Stimulated activated CD4-positive, alpha-beta T cell treated with anti-CD3 and anti-CD28 coated beads, Interleukin-15, amount 100 ng/mL, for 1 hour (primary cell): ENCODE measurements at places on chromosomes 5 and 9.
A peak's percentile ranks its signal among the peaks of the same experiment; 100 is the strongest.

DNA sequence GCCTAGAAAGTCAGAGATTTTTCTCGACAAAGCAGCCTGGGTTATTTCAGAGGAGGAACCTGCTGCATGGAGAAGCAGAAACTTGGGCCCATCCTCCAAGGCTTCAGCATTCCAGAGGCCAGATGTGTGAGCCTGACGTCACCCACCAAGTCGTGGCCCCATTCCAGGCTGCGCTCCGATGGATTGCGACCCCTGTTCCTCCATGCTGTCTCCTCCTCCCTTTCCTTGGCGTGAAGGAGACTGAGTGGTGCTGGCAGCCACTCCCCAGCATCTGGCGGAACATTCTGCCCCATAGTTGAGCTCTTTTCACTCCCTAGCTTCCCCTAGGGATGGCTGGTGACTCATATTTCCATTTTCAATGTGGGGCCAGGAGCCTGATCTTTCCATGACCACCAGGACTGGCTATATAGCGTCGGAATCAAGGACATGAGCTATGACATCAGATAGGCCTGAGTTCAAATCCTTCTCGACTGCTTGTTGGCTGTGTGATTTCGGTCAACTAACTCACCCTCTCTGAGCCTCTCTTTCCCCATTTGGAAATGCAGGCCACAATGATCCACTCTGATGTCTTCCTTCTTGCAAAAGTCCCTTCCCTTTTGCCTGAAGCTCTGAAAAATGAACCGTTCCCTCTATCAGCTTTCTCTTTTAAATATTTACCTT is 24.5 kb upstream of the DUSP1 start:
- no peak for DNase-seq

- DNase-seq: no peak
Observed at GRCh38 chr9:127539259-127539981, 72.7 kb upstream of the STXBP1 start.

DNA sequence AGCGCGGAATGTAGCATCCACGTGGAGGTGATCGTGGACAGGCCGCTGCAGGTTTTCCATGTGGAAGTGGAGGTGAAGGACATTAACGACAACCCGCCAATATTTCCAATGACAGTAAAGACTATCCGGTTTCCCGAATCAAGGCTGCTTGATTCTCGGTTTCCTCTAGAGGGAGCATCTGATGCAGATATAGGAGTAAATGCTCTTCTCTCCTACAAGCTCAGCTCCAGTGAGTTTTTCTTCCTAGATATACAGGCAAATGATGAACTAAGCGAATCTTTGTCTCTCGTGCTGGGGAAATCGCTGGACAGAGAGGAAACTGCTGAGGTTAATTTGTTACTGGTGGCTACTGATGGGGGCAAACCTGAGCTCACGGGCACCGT is 598 bp downstream of the PCDHA2 start:
- no peak for DNase-seq

- DNase-seq: no peak
Observed at GRCh38 chr5:86929123-86929766, 311.5 kb downstream of the COX7C start.

- DNase-seq: no peak
Observed at GRCh38 chr9:136085815-136086212, 9.3 kb downstream of the NACC2 start.

DNA sequence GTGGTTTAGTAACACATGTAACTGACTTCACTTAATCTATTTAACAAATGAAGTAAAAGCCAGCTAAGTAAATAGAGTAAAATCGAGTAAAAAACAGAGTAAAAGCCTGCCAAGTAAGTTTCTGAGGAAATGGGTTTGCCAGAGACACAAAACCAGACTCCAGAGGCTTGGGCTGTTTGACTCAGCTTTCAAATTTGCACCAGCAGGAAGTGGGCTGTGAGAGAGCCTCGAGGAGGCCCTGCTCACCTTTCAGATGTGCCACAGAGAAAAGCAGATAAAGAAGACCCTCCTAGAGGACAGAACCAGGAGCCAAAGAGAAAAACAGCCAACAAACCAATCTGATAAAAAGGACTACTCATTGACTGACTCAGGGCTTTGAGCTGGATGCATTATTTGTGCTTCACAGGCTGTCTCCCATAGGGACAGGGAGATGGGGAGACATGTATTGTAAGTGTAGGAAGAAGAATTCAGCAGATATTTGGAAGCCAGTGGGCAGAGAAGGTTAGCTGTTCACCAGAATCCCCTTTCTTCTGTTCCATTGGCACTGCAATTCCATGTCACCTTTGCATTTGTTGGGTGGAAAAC is 14.4 kb upstream of the AMACR start:
- DNase-seq: no peak

DNA sequence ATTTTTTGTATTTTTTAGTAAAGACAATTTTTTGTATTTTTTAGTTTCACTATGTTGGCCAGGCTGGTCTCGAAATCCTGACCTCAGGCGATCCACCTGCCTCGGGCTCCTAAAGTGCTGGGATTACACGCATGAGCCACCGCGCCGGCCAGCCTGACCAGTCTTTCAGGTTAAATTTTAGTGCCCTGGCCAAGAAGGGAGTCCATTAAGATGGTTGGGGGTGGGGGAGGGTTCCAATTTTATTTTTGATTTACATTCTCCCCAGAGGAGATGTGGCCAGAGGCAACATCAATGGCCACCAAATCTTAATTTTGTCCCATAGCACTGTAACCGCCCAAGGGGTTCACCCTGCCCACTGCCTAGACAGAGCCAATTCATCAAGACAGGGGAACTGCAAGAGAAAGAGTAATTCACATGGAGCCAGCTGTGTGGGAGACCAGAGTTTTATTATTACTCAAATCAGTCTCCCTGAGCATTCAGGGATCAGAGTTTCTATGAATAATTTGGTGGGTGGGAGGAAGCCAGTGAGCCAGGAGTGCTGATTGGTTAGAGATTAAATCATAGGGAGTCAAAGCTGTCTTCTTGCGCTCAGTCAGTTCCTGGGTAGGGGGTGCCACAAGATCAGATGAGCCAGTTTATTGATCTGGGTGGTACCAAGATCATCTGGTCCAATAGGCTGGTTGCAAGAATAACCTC is 24.7 kb downstream of the TBCA start:
- DNase-seq: no peak

DNA sequence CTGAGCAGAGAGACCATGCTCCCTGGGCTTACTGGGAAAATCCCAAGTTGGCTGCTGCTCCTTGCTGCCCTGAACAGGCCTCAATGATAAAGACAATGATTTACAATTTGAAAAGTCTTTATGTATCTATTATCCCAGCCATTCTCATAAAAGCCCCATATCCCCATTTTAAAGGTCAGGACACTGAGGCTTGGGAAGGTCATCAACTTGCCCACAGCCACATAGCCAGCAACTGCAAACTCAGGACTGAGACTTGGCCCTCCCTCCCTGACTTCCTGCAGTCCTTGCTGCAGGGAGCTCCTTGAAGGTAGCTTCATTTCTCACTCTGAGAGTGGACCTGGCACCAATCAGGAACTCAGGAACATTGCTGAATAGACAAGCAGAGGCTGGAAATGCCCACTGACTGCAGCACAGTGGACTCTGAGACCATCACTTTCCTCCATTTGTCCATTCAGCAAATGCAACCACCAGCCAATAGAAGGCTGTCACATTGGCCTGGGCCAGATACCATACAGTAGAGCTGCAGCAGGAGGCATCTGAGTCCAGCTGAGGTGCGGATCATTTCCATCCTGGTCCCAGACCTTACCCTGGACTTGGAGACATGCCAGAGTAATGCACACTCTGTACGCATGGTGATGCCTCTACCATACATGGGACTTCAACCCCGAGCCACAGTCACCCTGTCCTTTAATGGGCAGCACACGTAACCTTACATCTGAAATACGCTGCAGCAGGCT is 18.3 kb downstream of the TNIP1 start:
- DNase-seq: no peak

DNA sequence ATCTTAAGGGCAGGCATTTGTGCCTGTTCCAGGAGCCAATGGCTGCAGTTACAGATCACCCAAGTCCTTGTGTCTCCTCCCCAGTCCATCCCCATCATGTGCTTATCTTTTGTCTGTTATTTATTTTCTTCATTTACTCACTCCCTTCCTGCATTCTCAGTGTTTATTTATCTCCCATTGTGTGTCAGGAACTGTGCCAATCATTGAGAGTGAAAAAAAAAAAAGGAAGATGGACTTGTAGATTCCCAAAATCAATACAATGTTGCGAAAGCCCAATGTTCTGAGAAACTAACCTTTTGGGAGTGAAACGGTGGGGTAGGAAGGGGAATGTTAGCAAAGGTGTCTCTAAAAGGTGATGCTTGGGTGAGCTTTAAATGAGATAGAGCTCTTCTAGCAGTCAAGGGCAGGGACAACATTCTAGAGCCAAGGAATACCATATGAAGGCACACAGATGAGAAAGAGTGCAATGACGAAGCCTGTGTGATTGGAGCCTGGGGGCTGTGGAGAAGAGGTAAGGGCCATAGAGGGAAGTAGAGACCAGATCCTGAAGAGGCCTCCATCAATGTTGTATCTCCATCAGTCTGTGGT is 53.0 kb downstream of the CMYA5 start:
- no peak for DNase-seq

DNA sequence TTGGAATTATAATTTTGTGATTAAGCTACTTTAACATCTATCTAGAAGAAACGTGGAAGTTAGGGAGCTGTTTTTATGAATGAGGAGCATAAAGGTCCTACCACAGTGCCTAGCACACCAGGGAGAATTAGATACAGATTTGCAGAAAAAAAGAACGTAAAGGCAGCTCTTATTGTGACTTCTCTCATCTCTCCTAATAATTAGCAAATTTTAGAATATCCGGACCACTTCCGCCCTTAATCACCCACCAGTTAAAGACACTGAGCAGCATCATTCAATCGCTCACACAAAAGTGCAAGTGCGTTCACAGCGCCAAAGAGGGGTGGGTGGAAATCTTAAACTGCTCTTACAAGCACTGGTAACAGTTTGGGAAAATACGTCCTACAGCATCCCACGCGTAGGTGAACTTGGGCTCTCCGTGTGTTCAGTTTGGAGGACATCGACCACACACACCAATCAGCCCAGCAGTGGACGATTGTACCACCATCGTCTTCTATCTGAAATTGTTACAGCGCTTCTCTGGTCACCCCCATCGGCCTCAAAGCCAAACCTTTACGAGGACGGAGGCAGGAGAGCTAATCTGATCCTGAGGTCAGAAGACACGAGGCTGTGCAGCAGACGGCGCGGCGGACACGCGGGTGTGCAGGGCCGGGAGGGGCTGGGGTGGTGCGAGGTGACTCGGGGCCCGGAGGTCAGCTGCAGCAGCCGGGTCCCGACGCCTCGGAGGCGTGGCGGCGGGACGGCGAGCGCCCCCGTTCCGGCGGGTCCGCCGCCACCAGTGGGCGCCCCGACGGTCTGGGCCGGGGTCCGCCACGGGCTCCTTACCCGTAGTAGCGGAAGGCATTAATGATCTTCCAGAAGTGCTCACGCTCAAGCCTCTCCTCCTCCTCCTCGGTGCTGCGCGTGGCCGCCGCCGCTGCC is 646 bp downstream of the CARNMT1 start:
- peak; percentile 30 for DNase-seq

GRCh38 chr9:33781736-33782135 is 13.6 kb upstream of the PRSS3 start:
- DNase-seq: no peak

- DNase-seq: peak; percentile 60
Observed at GRCh38 chr5:142611154-142611553, 74.7 kb downstream of the FGF1 start.

- DNase-seq: no peak
Observed at GRCh38 chr5:174259696-174260420, 214.4 kb downstream of the NSG2 start.

- no peak for DNase-seq
Observed at GRCh38 chr9:90368928-90369327, 273.7 kb downstream of the DIRAS2 start.

DNA sequence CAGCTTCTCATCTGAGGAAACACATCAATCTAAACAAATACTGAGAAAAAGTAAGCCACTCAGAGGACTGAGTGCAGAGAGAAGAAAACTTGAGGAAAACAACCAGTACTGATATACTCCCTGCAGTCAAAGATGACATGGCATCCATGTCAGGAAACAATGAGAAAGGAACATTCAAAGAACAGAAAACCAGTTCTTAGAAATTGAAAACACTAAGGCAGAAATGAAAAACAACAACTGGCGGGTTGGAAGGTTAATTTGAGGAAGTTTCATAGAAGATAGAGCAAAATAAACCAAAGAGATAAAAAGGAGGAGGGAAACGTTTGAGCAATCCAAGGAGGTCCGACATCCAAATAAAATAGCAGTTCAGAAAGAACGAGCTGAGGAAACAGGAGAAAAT is 475.2 kb downstream of the HINT1 start:
- no peak for DNase-seq

GRCh38 chr5:129622531-129622930 is 125.4 kb upstream of the MINAR2 start:
- DNase-seq: no peak

GRCh38 chr9:1604942-1605560 is 410.1 kb upstream of the SMARCA2 start:
- DNase-seq: no peak

- no peak for DNase-seq
Observed at GRCh38 chr5:126454081-126454480, 30.9 kb downstream of the GRAMD2B start.

- DNase-seq: no peak
Observed at GRCh38 chr5:64929833-64930232, 161.1 kb downstream of the CWC27 start.

- no peak for DNase-seq
Observed at GRCh38 chr5:14397717-14398116, 183.9 kb upstream of the OTULINL start.

- no peak for DNase-seq
Observed at GRCh38 chr5:32595118-32595517, 9.8 kb downstream of the SUB1 start.

DNA sequence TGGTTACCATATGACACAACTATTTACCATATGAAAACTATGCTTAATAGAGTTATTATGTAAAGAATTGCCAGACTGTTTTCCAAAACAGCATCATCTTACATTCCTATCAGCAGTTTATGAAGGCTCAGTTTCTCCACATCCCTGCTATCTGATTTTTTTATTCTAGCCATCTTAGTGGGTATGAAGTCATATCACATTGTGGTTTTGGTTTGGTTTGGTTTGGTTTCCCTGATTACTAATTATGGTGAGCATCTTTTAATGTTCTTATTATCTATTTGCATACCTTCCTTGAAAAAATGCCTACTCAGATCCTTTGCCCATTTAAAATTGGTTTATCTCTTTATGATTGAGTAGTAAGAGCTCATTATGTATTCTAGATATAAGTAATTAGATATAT is 199.4 kb upstream of the NFIL3 start:
- no peak for DNase-seq

DNA sequence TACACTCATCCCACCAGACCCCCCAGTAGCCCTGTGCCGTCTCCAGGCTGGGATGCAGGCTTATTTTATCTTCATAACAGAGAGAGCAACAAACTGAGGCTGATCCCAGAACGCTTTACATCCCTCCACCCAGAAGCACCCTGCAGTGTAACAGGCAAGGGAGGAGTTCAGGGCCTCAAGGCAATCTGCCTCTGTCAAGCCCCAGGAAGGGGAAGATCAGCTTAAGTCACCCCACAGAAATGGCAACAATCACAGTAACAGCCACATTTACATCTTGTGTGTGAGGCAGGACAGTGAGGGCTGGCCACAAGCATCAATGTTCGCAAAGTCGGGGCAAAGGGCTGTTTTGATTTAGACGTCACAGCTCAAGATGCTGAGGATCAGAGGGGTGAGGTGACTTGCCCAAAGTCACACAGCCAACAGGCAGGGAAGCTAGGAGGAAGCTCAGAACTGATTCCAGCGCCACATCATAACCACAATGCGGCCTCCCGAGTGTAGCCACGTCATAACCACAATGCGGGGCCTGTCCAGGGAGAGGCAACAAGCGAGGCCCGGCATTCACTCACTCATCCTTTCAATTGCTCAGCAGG is 14.4 kb downstream of the STK10 start:
- DNase-seq: peak; percentile 36

- DNase-seq: no peak
Observed at GRCh38 chr5:118776755-118777154, 211.6 kb downstream of the DTWD2 start.
